ENCODE measurements at places on chromosomes 3 and 15. TPM values are rescaled to one million over a fixed set of nuclear protein-coding genes. Genes with fewer than 3 reads are reported as not detected.
A peak's percentile ranks its signal among the peaks of the same experiment; 100 is the strongest.

The ZNF80 gene
- not detected for total RNA-seq

The MINAR1 gene
- 4.3 TPM for total RNA-seq

- DNase-seq = no peak
Measured at GRCh38 chr15:94584833-94585244, 353.5 kb downstream of the MCTP2 start.

DNA sequence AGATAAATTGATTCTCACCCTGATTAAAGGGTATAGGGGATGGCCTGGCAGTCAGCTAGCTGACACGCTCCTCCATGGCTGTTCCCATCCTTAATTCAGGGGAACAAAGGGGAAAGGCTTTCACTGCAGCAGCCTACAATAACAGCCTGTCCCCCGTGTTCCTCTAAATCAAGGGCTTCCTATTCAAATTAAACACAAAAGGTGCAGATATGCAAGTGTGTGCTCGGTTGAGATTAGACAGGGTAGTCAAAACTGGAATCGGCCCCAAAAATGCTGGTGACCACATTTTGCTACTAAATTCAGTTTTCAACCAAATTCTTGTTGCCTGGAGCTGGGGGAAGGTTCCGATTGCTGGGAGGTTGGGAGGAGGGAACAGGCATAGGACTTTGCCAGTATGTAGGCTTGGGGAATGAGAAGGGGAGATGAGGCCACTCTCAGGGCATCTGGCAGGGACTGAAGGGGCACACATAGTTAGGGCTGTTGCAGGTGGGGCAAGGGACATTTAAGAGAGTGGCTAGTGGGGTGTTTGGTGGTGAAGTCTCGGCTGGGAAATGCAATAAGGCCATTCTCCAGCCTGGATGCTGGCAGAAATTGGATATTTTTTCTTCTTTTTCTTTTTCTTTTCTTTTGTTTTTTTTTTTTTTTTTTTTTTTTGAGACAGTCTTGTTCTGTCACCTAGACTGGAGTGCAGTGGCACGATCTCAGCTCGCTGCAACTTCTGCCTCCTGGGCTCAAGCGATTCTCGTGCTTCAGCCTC, 32.9 kb upstream of the CTSH start:
- no peak for DNase-seq

GRCh38 chr3:126693921-126694320, 10.1 kb upstream of the CHCHD6 start:
- no peak for DNase-seq

- no peak for DNase-seq
Measured at GRCh38 chr15:68815598-68815997, 5.1 kb downstream of the ANP32A start.

DNA sequence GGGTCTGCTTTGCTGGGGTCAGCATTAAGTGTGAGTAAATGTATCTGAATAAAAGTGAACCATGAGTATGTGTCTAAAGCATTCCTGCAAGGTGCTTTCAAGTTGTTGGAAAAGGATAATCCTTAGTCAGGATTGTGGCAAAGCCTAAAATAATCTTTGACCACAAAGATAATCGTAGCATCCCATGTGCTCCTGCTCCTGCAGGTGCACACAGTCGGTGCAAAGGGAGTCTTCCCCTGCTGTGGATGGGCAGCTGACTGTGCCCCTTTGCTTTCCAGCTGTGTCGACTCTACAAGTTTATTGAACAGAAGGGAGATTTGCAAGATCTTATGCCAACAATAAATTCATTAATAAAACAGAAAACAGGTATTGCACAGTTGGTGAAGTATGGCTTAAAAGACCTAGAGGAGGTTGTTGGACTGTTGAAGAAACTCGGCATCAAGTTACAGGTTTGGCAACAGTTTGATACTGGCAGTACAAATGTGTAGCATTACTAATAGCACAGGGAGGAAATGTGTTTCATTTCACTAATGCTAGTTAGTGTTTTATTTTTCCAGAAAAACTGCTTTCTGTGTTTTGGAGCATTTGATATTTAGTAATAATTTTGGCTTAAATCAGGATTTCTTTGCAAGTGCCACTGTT, 22.6 kb downstream of the SRP14 start:
- no peak for DNase-seq

DNA sequence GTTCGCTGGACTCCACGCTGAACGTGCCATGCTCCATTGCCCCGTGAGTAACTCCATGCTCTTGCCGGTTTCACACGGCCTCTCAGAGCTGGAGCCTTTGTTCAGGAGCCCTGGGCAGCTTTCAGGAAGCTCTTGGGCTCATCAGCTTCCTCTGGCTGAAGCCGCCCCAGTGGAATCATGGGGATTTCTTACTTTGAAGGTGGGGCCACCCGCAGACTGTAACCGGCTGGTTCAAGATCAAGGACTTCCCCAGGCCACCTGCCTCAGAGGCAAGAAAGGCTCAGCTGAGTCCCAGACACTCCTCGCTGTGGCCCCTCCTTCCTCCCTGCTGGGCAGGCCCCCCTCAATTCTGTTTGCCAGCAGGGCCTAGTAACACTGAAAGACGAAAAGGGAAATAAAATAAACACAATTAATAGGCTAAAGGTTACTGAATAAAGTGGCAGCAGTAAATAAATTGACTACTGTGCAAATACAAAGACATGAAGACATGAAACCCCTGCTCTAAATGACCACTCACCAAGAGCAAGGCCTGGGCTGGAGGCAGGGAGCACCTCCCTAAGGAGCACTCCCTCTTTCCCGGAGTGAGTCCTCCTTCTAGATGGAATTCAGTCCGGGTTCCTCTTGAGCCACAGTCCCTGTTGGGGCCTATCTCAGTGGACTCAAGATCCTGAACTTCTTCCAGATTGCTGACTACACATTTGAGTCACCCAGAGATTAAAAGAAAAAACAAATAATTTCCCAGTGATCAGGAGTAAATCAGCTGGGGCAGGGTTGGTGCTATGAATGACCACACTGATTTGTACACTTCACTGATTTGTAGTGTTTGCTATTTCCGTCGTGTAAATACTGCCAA, 51.0 kb downstream of the ZDHHC19 start:
- DNase-seq = no peak

DNA sequence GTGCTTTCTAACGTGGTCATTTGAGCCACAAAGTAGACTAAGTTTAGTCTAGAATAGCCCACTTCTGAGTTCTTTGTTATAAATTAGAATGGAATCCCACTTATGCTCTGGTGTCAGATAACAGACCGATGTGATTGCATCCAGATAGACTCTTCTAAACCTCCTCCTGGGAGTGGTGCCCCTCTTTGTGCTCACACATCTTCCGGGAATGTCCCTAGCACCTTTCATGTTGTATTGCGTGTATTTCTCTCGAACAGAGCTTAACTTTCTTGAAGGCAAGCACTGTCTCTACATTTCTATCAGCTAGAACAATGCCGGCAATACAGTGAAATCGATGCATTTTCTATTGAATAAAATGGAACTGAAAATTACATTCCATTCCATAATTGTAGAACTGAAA, 23.0 kb downstream of the CP start:
- no peak for DNase-seq

DNA sequence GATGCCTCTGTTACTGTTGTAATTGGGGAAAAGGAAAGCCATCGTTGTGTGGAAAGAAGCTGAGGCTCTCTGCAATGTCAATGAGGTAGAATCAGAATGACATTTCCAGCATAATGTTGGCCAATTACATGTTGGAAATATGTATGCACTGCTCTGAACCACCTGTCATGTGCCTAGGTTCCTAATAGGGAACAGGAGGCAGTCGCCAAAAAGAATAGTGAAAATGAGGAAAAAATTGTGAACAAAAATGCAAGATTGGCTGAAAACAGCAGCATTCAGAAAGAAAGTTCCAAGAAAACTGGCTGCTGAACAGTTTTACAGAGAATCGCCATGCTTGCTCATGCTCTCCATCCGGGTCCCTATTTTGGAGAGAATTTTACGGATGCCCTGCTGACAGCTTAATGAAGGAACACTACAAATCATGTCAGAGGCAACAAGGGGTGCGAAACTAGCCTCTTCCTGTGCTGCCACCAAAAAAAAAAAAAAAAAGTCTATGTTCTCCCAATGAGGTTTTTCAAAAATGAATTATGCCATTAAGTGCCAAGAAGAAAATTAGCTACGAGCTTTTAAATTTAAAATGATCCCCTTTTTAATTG, 305.9 kb upstream of the ARRDC4 start:
- DNase-seq = no peak

GRCh38 chr15:56251315-56252095, 7.8 kb upstream of the RFX7 start:
- DNase-seq = no peak

DNA sequence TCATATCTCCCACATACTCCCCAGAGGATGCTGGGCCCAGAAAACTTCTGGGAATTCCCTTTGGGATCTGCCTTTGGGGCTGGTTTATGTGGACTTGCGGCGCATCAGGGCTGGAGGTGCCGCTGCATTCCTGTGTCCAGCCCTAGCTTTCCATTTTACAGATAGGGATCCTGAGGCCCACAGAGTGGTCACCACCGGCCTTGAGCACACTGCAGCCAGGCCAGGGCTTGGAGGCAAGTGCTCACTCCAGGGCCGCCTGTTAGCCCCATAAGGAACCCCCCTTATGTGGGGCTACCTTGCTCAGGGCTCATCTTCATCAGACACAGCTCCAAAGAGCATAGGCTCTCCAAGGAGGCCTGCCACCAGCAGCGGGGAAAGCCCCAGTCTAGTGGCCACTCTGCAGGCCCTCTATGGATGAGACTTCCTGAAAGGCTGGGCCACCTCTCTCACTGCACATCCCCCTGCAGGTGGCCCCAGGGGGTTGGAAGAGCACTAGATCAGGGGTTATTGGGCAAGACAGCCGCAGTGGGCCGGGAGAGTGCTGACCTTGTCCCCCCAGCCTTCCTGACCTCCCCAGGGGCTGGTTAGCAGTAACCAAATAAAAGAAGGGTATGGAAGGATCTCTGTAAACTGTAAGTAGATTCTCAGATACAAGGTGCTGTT, 9.2 kb upstream of the ATP2B2 start:
- peak; percentile 22 for DNase-seq

DNA sequence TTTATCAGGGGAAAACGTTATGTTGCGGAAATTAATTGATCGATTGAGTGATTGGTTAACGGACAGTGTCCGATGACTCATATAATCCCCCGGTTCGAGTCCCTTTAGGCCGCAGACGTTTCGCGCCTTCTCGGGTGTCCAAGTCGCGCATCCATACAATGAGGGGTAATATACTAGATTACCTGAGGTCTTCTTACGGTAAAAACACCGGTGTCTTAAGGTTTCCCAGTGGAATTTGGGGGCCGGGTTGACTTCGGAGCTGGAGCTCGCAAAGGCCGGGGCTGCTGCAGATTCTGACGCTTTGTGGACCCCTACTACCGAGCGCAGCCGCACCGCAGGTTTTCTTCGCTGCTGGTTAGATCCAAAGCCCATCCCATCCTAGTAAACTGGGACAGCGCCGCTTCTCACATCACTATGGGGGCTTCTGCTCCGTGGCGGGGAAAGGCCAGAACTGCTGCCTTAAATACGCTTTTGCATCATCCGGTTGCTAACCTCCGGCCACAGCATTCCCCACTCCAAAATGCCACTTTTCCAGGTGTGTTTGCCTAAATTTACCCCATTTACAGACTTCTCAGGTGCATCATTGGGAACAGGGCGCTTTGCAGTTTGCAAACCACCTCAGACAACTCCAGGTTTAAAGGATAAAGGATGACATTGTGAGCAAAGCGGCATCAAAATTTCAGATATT, 858 bp upstream of the SACM1L start:
- peak; percentile 59 for DNase-seq

Measured in dorsolateral prefrontal cortex (tissue), 122 donors.